ENCODE measurements at places on chromosomes 2 and 18.

- DNase-seq, result no peak
Measured at GRCh38 chr2:3277748-3278520, 99.7 kb downstream of the EIPR1 start.

GRCh38 chr2:18988631-18989232 is 369.7 kb downstream of the OSR1 start:
- DNase-seq, result no peak

DNA sequence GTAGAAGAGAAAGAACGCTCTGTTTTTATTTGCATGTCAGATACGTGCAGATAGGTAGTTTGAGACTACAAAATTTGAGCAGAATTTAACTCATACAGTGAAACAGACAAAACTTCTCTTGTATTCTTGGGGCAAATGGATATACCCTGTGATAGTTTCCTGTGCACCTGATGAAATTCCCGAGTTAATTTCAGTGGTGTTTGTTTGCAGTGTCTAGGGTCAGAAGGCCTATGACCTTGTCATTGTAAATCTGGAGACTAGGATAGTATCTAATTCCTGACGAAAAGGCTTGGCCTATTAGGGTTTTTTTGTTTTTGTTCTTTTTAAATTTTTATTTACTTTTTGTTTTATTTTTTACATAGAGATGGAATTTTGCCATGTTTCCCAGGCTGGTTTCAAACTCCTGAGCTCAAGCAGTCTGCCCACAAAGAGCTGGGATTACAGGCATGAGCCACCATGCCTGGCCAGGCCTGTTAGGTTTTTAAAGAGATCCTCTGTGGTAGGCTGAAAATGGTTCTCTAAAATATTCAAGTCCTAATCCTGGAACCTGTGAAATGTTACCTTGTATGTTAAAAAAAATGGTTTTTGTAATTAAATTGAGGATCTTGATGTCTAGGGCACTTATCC is 17.6 kb downstream of the LCLAT1 start:
- DNase-seq, result no peak

GRCh38 chr2:235746257-235746934 is 252.6 kb downstream of the AGAP1 start:
- peak; percentile 22 for DNase-seq

DNA sequence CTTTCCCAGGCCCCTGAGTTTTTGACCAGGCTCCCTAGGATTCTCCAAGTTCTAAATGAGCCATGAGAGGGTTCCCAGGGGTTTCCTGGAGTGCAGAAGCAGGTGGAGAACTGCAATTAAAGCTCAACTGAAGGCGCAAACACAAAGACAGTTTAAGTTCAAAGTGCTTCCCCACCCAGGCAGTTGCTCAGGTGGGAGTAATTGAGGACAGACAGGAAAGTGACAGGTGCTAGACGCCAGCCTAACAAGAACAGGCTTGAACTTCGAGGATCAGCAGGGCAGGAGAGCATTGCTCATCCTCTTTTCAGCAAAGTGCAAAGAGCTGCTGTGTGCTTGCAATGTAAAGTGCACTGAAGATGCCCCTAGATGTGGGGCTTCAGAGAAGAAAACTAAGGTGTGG is 77.2 kb upstream of the ST8SIA3 start:
- no peak for DNase-seq

DNA sequence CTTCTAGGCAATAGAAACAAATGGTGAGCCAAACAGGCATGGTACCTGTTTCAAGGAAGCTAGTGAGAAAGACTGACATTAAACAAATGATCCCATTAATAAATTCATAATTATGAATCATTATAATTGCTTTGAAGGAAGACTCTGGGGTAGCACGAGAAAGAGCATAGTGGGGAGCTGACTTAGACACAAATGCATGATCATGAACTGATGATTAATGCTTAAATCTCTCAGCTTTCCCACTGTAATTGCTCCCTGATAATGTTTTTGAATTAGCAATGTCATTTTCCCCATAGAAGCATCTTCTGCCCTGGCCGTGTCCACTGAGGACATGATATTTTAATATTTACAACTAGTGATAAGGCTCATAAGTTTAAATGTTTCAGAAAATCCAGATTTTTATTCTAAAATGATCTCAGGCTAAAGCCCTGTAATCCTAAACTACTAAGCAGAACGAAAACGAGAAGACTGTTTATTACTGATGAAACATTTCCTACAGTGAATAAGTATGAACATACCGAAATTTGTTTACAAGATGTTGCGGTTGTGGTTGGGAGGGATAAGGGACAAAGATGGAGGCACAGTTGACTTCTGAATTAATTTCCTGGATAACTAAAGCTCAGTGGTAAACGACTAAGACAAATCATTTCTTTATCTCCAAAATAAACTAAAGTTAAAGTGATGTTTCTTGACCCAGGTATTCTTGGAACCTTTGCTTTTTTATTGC is 47.3 kb upstream of the TACR1 start:
- no peak for DNase-seq

DNA sequence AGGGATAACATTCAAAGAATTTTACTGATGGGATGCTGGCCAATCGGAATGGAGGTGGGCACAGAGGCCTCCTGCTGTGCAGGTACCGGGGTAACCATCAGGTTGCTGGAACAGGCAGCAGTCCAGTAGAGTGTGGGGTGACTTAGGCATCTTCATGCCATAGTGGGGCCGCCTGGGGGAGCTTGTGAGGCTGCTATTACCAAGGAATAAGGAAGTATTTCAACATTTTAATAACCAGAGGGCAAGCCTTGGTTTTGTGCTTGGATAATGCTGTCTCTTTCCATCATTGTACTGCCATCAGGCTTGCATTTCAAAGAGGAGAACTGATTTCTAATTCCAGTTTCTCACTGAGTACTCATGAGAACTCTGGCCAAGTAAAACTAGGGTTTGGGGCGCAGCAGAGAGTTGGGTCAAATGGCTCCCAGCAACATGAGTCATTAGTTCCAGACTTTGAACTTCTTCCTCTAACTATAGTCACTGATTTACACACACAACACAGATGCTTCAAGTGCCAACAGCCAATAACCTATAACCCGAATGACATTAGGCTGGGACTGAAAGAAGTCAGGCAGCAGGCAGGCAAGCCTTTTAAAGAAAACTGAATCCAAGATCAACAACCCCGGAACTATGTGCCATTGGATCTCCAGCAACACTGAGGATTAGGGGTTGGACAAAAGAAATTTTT is 56.1 kb upstream of the FHL2 start:
- no peak for DNase-seq

DNA sequence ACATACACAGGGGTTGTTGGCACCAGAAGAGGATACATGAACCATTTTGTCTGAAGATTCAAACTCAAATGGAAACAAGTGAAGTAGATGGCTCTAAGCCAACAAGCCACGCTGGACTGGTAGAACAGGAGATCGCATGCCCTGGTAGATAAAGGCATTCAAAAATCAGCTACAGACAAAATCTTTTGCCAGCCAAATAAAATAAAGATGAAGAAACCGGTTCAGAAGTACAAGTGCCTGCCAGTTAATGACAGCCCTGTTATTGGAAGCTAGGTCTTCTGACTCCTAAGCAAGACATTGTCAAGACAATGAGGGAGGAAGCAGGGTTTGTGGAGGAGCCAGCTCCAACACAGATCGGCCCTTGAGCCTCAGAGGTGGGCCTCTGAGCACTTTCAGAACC is 52.3 kb downstream of the EHD3 start:
- no peak for DNase-seq

DNA sequence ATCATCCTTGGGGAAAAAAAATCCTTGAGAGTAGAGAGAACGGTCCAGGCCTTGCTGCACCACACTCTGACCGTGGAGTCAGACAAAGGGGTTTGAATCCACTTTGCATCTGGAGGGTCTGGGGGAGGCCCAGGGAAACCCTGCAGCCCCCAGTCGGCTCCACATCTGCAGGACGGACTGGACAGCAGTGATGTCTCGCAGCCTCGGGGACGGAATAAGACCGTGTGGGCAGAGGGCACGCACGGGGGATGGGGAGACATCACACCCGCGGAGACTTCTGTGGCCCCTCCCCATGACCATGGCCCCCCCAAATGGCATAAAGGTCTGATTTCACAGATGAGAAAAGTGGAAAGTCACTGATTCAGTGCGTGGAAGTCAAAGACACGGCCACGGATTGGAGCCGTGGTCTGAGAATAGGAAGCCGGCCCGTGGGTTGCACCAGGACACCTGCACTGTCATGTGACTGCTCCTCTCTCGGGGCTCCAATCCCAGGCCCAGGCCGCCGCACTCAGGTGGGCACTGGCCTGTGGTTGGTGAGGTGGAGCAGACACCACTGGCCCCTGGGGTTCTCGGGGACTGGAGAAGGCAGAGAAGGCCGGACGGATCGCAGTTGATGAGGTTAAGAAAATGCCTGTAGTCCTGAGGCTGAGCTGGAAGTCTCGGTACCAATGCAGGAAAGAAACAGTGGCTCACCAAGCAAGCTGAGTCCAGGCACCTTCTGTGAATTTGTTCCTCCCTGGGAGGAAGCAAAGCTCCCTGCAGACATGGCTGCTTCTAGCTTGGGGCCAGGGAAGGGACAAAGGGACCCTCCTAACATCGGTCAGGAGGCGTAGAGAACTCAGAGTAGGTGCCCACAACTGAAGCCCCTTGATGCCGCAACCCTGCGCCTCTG is 61.8 kb downstream of the RTP5 start:
- no peak for DNase-seq

DNA sequence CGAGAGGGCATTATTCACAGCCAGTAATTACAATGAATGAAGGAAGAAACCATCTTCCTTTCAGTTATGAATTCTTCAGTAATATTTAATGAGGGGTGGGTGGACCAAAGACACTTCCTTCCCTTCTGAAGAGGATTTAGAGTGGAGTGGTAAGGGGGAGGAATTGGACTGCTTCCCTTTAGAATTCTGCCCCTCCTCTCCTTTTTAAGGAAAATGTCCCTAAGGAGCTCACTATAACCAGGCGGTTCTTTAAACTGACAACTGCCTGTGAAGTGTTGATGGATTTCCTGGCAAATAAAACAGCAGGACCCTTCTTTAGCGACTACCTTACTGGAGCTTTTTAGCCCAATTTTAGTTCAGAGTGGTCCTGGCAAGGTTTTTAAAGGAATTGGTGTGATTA is 86.4 kb downstream of the LIMS1 start:
- DNase-seq, result no peak

- no peak for DNase-seq
Measured at GRCh38 chr18:159037-159652, 788 bp downstream of the USP14 start.

DNA sequence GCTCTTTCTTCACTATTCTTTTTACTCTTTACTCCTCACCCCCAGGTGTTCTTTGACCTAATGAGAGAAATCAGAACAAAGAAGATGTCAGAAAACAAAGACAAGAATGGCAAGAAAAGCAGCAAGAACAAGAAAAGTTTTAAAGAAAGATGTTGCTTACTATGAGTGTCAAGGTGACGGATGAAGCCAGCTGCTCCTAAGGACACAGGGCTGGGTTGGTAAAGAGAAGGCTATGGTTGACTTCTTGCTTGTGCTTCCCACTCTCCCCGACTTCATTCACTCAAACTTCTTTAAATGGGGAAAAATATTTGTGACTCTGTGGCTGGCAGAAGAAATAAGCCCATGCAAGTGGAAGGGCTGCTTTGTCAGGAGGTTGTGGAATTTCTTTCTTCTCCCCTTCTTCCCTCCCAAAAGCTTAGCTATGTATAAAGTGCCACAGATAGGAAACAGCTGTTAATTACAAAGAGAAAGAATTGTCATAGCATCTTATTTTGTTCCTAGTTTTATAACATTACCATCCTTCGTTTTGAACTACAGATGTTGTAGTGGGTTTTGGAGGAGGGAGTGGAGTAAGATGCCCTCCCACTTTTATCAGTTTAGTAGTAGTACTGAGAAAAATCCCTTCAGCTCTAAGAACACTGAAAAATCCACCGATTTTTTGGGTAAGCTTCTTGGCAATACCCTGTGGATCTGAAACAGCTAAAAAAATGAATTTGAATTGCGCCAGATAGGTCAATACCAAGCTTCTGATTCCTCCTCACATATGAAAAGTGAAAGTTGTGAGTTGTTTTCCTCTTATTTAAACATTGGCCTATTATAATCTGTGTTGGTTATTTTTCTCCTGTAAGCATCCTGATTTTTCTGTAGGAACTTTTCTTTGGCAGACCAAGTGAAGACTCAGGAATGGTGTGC is 40.7 kb downstream of the RALB start:
- no peak for DNase-seq

DNA sequence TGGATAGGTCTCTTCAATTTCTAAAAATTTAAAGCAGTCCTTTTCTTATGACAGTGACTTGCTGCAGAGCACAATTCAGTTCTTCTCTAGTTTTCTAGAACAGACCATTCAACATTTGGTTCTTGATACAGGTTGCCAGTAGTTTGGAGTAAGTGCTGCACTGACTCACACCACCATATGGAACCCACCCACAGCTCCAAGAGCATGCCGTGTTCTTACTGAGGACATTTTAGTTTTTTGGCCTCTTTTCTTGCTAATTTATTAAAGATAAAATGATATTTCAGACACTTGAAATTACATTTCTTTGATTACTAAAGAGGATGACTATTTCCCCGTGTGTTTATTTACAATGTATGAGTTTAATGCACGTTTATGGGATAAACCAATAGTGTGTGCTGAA is 120.0 kb downstream of the COL4A4 start:
- DNase-seq, result no peak

- no peak for DNase-seq
Measured at GRCh38 chr2:32135409-32135808, 30.3 kb upstream of the SLC30A6 start.

DNA sequence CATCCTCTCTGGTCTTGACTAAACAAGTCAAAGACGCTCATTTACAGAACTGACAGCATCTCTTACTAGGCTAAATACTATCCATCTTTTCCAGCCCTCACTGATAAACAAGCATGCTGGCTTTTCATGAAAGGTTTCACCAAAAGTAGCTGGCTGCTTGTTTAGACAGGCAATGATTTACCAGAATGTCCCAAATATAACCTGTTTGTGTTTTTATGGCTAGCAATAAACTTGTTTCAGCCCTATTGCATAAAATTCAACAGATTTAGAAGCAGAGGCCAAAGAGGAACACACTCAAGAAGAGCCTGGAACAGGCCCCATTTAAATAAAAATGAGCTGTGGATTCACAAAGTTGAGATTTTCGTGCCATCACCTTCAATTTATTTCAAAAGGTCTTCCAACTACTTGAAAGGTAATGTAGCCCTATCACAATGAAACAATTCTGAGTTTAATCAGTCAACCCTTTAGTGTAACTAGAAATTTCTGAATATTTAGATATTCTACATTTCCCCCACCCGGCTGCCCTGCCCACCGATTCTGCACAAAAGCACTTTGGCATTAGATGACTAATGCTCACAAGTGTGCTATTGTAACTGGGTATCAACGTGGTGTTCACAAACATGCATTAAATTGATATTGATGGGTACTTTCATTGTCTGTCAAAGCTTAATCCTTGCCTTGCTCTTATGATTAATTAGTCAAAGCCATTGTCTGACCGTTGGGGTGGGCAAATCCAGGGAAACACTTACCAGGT is 54.0 kb downstream of the ST6GAL2 start:
- DNase-seq, result no peak

- DNase-seq, result no peak
Measured at GRCh38 chr2:15160201-15160991, 400.7 kb downstream of the NBAS start.

- DNase-seq, result no peak
Measured at GRCh38 chr2:2269989-2270562, 61.0 kb downstream of the MYT1L start.

Data from stimulated activated CD4-positive, alpha-beta T cell treated with anti-CD3 and anti-CD28 coated beads, Interleukin-12 subunit alpha, Interleukin-12 subunit beta, amount 100 ng/mL, for 48 hours (primary cell).